GM23248 (cell line): ENCODE measurements at places on chromosomes 2 and 18.

DNA sequence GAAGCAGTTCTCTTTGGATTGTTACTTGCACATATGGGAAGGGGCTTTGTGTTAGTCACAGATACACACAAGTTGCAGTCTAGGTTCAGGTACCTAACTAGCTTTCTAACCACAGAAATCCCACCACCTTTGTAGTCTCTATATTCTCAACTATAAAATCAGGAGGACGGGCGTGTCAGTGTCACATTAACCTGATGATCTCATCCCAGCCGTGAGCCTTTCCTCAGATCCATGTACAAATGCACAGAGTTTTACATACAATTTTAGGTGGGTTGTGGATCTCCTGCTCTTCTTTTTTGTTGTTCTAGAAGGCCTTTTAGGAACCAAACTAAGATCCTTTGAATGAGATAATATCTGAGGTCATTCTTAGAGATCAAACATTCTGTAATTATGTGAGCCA, 94.0 kb downstream of the ZNF532 start:
- no peak for DNase-seq

- no peak for DNase-seq
Measured at GRCh38 chr2:41101281-41101680, 649.4 kb upstream of the SLC8A1 start.

GRCh38 chr2:24878341-24878740, 41.7 kb downstream of the ADCY3 start:
- DNase-seq: no peak

- no peak for DNase-seq
Measured at GRCh38 chr2:149456285-149456684, 125.9 kb downstream of the LYPD6 start.

DNA sequence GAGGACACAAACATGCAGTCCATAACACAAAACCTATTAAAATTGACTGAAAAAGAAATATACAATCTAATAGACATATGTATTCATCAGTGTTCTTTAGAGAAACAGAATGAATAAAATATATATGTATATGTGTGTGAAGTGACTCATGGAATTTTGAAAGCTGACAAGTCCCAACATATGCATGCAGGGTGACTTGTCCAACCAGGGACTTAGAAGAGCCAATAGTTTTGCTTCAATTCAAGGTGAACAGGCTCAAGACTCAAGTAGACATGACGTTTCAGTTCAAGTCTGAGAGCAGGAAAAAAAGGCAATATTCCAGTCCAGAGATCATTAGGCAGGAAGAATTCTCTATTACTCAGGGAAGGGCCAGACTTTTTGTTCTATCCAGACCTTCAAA, 271.2 kb upstream of the SETBP1 start:
- DNase-seq: no peak
